ENCODE measurements at places on chromosomes 5 and 9.

GRCh38 chr9:35510754-35511428 lies 21.0 kb downstream of the RUSC2 start:
- DNase-seq, result no peak

DNA sequence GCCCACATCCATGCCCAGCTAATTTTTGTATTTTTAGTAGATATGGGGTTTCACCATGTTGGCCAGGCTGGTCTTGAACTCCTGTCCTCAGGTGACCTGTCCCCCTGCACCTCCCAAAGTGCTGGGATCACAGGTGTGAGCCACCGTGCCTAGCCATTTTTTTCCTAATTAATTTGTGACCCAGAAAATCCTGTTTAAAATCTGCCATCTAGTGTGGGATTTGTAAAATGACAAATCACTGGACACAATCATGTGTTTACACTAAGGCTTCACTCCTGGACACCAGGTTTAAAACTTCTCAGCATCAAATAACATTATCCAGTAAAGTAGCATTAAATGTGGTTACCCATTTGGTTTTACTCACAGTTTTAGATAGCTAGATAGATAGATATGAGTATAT lies 18.6 kb upstream of the KDM4C start:
- DNase-seq, result no peak

DNA sequence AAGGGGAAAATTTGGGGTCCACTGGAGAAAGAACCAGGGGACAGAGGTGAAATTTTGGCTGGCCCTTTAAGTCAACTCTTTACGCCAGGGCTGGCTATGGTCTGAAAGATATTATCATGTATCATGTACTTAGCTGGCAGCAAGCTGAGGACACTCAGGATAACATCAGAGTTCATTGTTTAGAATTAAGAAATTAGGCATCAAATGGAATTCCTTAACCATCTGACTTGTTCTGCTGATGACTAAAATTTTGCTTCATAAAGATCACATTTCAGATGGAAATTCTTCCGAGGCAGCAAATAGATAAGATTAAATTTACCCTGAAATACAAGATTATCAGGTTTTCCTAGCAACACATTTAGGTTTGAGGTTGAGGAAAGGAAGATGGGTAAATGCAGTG lies 269.4 kb upstream of the KLF9 start:
- no peak for DNase-seq

DNA sequence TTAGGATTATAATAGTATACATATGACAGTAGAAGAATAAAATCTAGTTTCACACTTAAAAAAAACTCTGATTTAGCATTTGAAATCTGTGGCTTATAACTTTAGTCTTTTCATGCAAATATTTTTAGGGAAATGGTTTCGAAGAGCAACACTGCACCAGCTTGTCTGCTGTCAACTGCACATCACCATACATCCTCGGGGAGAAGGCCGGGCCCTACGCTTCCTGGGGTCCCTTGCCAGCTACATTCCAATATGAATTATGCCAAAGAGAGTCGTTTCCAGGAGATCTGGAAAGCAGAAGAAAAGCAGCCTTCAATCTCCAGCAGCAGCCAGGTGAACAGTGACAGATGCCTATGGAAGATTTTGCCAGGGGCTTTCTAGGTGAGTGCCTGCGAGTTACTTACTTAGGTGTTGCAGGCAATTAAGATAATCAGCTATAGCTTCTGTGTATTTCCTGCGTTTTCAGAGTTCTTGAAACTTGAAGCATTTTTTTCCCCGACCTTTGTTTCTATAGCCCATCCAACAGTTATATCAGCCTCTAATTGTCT lies 166.8 kb downstream of the TRPM3 start:
- no peak for DNase-seq

DNA sequence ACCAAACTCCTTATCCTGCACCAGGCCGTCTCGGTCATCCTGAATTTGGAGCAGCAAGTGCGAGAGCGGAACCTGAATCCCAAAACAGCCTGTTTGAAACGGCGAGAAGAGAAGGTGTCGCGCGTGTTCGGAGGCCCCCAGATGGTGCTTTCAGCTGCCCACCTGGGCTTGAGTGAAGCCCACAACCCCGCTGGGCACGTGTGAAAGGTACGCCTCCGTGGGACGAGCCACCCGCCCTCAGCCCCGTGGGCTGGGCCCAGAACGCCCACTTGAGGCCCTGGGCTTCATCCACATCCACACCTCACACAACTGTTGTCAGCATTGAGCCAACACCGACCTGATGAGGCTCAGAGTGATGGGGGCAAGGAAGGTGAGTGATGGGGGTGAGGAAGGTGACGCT lies 72.8 kb downstream of the INSL6 start:
- DNase-seq, result no peak

DNA sequence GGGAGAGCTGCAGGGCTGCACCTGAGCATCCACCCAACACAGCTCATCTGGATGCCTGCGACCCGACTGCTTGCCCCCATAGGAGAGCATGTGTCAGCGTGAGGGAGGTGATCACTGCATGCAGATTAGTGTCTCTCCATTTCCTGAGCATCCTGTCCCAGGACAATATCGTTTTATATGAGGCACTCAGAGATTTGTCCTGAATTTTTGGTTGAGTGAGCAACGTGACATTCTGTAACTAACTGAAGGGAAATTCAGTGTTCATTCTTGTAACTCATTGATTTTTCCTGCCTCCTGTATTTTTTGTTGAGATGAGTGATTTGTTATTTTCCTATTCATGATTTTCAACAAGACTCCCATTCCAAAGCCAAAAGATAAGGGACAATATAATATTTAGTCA lies 20.7 kb upstream of the ANKRD34B start:
- DNase-seq, result no peak

- DNase-seq, result no peak
These were observed 22.1 kb downstream of the WNK2 start for GRCh38 chr9:93205896-93206575.

GRCh38 chr9:126295082-126295477 lies 31.5 kb upstream of the MVB12B start:
- DNase-seq, result no peak

- DNase-seq, result no peak
These were observed 71.3 kb upstream of the PPP1R2B start for GRCh38 chr5:156778752-156779151.

DNA sequence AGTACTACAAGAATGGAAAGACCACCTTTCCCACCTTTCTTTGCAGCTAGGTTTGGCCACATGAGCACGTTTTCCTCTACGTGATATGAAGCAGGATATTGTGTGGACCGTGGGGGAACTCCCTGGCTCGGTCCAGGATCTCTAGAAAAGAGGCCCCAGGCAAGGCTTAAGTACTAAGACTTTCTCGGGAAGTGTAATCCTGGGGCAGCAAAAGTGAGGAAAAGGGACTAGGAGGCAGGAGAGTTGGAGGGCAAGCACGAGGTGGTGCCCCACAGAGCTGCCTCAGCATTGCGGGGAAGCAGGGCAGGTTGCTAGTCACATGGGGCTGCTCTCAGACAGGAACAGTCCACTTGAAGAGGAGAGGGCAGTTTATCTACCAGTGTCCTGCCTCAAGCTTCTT lies 235.1 kb downstream of the GADD45G start:
- DNase-seq, result no peak

DNA sequence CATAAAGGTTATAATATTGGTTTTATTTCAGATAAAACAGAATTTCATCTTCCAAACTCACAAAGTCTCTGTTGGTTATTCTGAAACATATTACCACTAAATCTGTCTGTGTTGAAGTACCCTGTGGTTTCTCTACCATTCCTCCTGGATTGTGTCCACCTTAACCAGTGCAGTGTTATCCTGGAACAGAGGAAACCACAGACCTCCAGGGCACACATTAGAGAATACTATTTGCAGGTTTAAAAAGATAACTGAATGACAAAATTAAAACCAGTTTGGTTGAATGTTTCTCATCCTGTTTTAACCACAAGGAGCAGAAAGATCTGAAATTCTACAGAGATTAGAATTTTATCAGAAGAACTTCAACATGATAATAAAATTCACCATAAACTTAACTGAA lies 251.8 kb downstream of the CWC27 start:
- DNase-seq, result no peak

GRCh38 chr9:117084221-117084620 lies 330.6 kb downstream of the ASTN2 start:
- no peak for DNase-seq

GRCh38 chr5:173429489-173430150 lies 101.4 kb upstream of the STC2 start:
- no peak for DNase-seq

DNA sequence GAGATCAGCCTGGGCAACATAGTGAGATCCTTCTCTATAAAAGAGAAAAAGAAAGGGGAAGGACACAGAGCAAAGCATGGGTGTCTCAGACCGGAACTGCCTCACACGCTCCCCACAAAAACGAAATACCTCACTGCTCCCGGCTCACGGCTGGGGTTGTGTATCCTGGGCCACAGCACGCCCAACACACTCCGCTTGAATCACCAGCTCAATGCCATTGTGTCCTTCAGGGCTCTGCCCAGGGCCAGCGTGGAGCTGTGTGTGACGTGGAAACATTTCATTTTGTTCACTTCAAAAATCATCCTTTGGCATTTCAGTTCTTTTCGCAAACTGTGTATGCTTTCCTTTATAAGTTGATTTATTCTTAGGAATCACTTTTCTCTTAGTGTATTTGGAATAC lies 279.5 kb downstream of the IRX1 start:
- no peak for DNase-seq

GRCh38 chr5:15555176-15555575 lies 55.2 kb downstream of the FBXL7 start:
- no peak for DNase-seq

DNA sequence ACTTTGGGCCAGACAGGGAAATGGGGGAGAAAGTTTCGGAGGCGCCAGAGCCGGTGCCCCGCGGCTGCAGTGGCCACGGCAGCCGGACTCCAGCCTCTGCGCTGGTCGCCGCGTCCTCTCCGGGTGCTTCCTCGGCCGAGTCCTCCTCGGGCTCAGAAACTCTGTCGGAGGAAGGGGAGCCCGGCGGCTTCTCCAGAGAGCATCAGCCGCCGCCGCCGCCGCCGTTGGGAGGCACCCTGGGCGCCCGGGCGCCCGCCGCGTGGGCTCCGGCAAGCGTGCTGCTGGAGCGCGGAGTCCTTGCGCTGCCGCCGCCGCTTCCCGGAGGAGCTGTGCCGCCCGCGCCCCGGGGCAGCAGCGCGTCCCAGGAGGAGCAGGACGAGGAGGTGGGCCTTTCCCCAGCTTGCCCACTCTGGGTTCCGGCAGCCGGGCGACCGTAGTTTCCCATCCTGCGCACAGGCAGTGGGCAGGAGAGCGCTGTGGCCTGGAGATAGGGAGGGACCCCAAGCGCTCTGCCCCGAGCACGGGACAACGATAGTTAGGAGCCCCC lies 516 bp downstream of the MAST4 start:
- DNase-seq, result no peak

GRCh38 chr5:53052499-53052898 lies 57.1 kb downstream of the MOCS2 start:
- DNase-seq, result no peak

- no peak for DNase-seq
These were observed 12.8 kb upstream of the SPATA24 start for GRCh38 chr5:139416651-139417050.

- no peak for DNase-seq
These were observed 19.8 kb downstream of the EXOSC2 start for GRCh38 chr9:130713286-130713960.

DNA sequence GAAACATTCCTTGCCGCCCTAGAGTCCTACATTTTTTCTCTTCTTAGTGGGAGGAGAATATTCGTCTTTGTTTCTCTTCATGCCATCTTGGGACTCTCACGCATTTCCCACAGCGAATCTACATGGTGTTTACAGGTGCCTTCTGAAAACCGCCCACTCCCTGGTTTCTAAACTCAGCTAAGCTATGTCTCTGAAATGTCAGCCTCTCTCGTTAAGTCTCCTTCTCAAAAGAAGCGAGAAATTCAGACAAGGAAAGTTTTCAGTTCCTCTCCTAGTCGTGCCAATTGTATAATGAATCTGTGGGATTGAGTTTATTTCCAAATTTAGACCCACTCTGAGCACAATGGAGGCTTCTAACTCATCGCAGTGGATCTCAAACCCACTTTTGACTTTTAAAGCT lies 186.8 kb upstream of the NFIB start:
- DNase-seq, result no peak

DNA sequence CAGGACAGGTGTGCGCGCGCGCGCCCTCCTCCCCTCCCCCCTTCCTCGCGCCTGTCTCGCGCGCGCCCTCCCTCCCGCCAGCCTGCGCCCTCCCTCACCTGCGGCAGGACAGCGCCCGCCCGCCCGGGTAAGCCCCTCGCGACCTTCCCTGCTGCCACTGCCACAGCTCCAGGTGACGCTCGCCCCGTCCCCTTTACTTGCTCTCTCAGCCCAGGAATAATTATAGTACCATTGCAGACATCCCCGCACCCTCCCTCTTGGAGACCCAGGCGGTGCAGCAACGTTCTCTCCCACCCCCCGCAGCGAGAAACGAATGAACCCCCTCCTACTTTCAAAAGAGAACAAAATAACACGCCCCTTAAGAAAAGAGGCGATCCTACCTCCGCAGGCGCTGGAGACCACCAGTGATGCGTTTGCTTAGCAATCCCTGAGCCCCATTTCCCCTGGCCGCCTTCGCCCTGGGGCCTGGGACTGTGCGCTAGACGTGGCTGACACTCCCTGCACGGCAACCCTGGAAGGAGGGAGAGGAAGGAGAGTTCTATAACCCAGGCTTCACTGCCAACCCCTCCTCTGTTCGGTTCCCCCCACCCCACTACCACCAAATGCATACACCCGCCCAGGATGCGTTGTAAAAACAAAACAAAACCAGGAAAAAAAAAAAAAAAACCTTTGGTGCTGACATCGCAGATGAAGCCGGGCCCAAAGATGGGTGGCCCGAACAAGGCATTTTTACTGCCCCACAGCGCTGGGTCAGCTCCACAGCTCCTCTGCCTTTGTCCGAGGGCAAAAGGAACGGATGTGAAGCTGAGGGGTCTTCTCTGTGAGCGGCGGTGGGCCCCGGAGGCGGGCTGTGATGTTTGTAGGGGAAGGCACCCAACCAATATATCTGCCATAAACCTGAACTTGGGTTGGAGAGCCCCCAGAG lies 5.6 kb upstream of the PURA start:
- no peak for DNase-seq

DNA sequence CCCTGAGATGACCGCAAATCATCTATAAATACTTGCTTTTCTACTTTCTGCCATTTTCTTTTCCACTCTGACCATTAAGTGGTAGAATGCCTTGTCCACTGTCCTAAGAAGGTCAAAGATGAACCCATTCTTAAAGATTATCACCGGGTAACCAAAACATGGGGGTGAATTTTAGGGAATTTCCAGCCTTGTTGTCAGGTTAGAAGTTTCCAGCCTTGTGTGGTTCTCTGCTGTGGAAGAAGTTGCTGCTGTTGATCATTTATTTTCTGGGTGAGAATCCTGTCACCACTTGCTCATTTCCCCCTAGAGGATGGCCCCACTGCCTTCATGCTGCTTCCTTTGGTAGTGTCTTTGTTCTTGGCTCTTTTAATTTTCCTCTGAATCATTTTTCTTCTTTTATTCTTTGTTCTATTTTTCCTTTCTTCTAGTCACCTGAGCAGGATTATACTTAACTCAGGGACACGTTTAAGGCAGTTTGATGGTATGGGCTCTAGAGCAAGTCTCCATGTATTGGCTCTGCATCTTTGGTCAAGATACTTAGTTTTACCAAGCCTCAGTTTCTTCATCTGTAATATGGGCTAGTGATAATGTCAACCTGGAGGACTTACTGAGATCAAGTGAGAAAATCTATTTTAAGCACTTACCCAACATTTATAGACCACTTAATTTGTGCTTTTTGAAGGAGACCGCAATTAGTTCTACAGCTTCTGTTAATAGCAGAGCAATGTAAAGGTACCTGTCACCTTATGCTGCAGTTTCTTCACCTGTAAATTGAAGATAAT lies 266.2 kb downstream of the ARHGAP26 start:
- no peak for DNase-seq

All from DMS 273 treated with DMSO at 0.1 percent for 48 hours (cell line).